Mesothelial cell of epicardium (in vitro differentiated cells): ENCODE measurements at places on chromosomes 1 and 21. TPM values are rescaled to one million over a fixed set of nuclear protein-coding genes. Genes with fewer than 3 reads are reported as not detected.

The PGLYRP4 gene
- 0.11 TPM in 1 of 3 replicates, not detected in the others for total RNA-seq

The AMY1A gene
- total RNA-seq, result not detected in 3 replicates

The LCE3E gene
- not detected in 3 replicates for total RNA-seq

The HENMT1 gene
- 6.7 to 8.5 TPM (median 6.7 TPM) in 3 replicates for total RNA-seq

The OR14I1 gene
- total RNA-seq, result not detected in 3 replicates

The SUSD4 gene
- total RNA-seq, result 0.23 to 0.49 TPM (median 0.40 TPM) in 3 replicates

The B4GALT2 gene
- 55.8 to 58.6 TPM (median 57.8 TPM) in 3 replicates for total RNA-seq

The GPBP1L1 gene
- 104 to 122 TPM (median 114 TPM) in 3 replicates for total RNA-seq

The ELK4 gene
- 32.2 to 36.8 TPM (median 34.8 TPM) in 3 replicates for total RNA-seq

The TMEM81 gene
- total RNA-seq, result 3.3 to 4.6 TPM (median 4.4 TPM) in 3 replicates

DNA sequence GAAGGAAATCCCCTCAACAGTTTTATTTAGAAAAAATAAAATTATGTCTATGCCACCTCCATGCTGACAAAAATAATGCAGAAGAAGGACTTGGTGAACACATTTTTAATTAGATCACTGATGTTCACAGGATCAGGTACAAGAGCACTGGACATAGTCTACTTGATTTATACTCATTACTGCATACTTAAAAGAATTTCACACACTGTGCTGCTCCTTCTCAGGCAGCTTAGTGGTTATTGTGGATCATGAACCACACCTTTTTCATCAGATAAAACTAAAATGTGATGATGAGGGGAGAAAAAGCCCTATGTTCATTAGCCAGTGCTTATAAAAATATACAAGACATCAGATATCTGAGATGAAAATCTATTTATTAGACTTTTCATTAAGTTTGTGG lies 103.3 kb upstream of the DPH5 start:
- no peaks in the 10 kb centered on the region for H3K27me3 ChIP-seq
- H3K4me3 ChIP-seq, result no peak overlapping the region
- peaks cover 3% of the 10 kb centered on the region for H3K36me3 ChIP-seq
- H3K4me1 ChIP-seq, result peaks cover 50% of the 10 kb centered on the region

- no peaks in the 10 kb centered on the region for H3K36me3 ChIP-seq
- no peak for DNase-seq
- H3K4me1 ChIP-seq, result peaks cover 5% of the 10 kb centered on the region
- no peak overlapping the region for H3K27ac ChIP-seq
- no peaks in the 10 kb centered on the region for H3K27me3 ChIP-seq
- no peak overlapping the region for H3K4me3 ChIP-seq
Measured at GRCh38 chr1:224519874-224520273, 85.3 kb upstream of the WDR26 start.

- H3K27me3 ChIP-seq, result peaks cover 8% of the 10 kb centered on the region
- H3K4me3 ChIP-seq, result no peak overlapping the region
- no peaks in the 10 kb centered on the region for H3K36me3 ChIP-seq
- H3K4me1 ChIP-seq, result peaks cover 16% of the 10 kb centered on the region
- no peak for DNase-seq
Measured at GRCh38 chr1:201310986-201311355, 27.7 kb downstream of the PKP1 start.

GRCh38 chr1:195806060-195806459 lies 802.2 kb downstream of the KCNT2 start:
- DNase-seq, result no peak
- H3K36me3 ChIP-seq, result peaks cover 2% of the 10 kb centered on the region
- no peak overlapping the region for H3K4me3 ChIP-seq
- H3K27ac ChIP-seq, result no peak overlapping the region
- no peaks in the 10 kb centered on the region for H3K4me1 ChIP-seq
- H3K27me3 ChIP-seq, result no peaks in the 10 kb centered on the region

DNA sequence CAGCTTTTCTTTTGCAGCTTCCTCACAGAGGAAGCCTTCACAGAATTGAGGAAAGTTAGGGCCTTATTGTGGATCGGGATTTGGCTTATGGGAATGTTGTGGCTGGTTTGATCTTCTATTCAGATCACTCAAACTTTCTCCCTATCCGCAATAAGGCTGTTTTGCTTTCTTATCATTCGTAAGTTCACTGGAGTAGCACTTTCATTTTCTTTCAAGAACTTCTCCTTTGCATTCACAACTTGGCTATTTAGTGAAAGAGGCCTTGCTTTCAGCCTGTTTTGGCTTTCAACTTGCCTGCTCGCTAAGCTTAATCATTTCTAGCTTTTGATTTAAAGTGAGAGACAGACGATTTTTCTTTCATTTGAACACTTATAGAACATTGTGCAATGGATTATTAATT lies 181.9 kb upstream of the B3GALT2 start:
- no peaks in the 10 kb centered on the region for H3K27me3 ChIP-seq
- peak overlapping the region; percentile 75 for H3K27ac ChIP-seq
- no peak for DNase-seq
- H3K4me1 ChIP-seq, result peaks cover 23% of the 10 kb centered on the region
- H3K4me3 ChIP-seq, result no peak overlapping the region
- H3K36me3 ChIP-seq, result no peaks in the 10 kb centered on the region

DNA sequence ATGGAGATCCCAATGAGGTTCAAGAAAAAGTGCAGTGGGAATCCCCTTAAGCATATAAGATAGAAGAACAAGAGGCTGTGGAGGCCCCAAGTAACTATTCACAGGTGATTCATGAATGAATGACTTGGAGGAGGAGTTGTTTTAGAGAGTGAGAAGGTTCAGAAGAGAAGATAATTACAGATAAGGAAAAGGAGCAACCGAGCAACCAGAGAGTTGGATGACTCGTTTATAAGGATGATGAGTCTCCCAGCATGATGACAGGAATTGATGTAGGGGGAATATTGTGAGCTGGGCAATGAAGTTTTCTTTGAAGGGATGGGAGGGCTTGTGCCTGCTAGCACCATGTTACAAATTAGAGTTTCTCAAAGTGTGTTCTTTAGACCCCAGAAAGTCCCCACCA lies 9.8 kb downstream of the C8A start:
- no peak overlapping the region for H3K4me3 ChIP-seq
- peaks cover 47% of the 10 kb centered on the region for H3K27me3 ChIP-seq
- H3K27ac ChIP-seq, result no peak overlapping the region
- H3K4me1 ChIP-seq, result no peaks in the 10 kb centered on the region
- no peaks in the 10 kb centered on the region for H3K36me3 ChIP-seq
- no peak for DNase-seq

DNA sequence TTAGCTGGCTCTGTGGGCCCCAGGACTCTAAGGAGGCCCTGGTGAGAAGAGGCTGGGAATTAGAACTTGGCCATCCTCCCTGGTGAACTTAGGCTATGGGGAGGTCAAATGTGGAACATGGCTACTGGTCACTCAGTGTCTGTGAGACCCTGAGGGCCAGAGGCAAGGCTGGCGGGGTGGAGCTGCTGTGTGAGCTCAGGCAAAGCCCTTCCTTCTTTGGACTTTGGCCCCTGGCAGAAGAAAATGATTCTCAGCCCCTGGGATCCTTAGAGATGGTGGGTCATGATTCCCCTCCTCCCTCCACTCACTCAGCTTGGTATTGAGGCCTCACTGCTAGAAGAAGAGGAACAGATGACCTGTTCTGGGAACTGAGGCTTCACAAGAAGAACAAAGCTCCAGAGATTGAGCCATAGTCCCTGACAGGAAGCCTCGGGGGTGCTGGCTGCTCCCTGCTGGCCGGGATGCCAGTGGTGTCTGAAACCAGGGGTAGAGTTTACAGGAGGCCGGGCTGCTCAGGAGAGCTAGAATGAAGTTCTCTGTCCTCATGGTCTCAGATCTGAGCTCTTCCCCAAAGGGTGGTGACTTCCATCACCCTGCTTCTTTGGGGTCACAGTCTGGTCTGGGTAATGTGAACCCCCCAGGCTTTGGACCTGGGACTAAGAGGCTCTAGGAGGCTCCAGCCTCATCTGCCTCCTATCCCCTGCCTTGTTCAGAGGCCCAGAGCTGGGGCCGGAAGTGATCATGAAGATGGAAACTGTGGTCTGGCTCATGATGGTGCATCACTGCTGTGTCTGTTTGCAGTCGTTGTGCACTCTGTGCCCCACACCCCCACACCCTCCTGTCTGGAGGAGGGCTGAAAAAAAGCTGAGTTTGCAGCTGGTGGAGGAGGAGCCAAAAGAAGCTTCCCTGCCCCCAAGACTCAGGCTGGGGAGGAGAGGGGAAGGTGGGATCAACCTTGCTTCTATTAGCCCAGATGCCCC lies 905 bp downstream of the BTBD19 start:
- no peaks in the 10 kb centered on the region for H3K27me3 ChIP-seq
- peaks cover 10% of the 10 kb centered on the region for H3K36me3 ChIP-seq
- no peak for DNase-seq

- no peaks in the 10 kb centered on the region for H3K27me3 ChIP-seq
- H3K4me1 ChIP-seq, result no peaks in the 10 kb centered on the region
- peaks cover 4% of the 10 kb centered on the region for H3K36me3 ChIP-seq
- no peak overlapping the region for H3K27ac ChIP-seq
Measured at GRCh38 chr1:209607795-209608178, 24.3 kb downstream of the CAMK1G start.

- no peak for DNase-seq
- peaks cover 4% of the 10 kb centered on the region for H3K4me1 ChIP-seq
- H3K36me3 ChIP-seq, result peaks cover 35% of the 10 kb centered on the region
- no peak overlapping the region for H3K4me3 ChIP-seq
- no peaks in the 10 kb centered on the region for H3K27me3 ChIP-seq
Measured at GRCh38 chr1:92291372-92291999, 7.3 kb downstream of the GLMN start.

GRCh38 chr1:41698916-41699860 lies 214.7 kb upstream of the EDN2 start:
- H3K4me3 ChIP-seq, result no peak overlapping the region
- no peaks in the 10 kb centered on the region for H3K36me3 ChIP-seq
- no peaks in the 10 kb centered on the region for H3K4me1 ChIP-seq
- DNase-seq, result no peak

DNA sequence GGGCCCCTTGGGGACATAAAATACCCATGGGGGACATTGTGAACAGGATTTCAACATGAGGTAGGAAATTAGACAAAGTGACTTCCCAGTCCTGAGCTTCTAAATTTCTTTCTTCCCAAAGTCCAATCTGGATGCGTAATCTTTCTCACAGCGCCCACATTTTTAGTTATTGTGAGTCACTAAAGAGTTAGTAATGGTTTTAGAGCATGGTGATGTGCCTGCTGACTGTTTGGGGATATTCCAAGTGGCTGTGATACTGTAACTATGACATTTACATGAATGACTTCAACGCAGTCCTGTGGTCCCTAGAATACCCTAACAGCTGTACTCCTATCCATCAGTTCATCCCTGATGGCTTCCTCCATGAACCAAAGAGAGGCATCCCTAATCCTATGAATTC lies 224.0 kb upstream of the COA6 start:
- H3K4me3 ChIP-seq, result no peak overlapping the region
- H3K4me1 ChIP-seq, result no peaks in the 10 kb centered on the region
- H3K36me3 ChIP-seq, result no peaks in the 10 kb centered on the region

DNA sequence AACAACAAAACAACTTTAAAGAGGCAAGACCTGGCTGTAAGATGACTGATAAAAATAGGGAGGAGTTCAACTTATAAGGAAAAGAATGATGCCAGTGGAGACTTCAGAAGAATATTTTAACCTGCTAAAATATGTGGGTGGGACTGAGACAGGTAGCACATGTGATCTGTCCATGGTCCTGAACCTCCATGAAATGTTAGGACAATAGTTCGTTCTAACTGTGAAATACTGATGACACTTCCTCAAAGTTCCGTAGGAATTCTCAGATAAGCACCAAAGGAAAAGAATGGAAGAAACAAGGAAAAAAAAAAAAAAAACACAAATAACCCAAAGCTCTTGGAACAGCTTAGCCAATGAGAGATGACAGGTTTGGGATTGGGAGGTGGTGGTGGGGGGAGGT lies 44.7 kb downstream of the CDC42BPA start:
- no peak overlapping the region for H3K4me3 ChIP-seq
- DNase-seq, result no peak
- H3K27me3 ChIP-seq, result no peaks in the 10 kb centered on the region
- H3K4me1 ChIP-seq, result peaks cover 3% of the 10 kb centered on the region

- H3K27ac ChIP-seq, result no peak overlapping the region
- H3K27me3 ChIP-seq, result no peaks in the 10 kb centered on the region
- H3K4me3 ChIP-seq, result no peak overlapping the region
- H3K4me1 ChIP-seq, result no peaks in the 10 kb centered on the region
- DNase-seq, result no peak
Measured at GRCh38 chr1:248592655-248593054, 4.8 kb downstream of the OR2T10 start.

- H3K27me3 ChIP-seq, result peaks cover 2% of the 10 kb centered on the region
- peaks cover 47% of the 10 kb centered on the region for H3K4me1 ChIP-seq
- no peak for DNase-seq
- peak overlapping the region; percentile 70 for H3K27ac ChIP-seq
- no peak overlapping the region for H3K4me3 ChIP-seq
Measured at GRCh38 chr1:44239961-44240371, 26.7 kb downstream of the DMAP1 start.

- H3K27ac ChIP-seq, result no peak overlapping the region
- peaks cover 3% of the 10 kb centered on the region for H3K27me3 ChIP-seq
- H3K36me3 ChIP-seq, result no peaks in the 10 kb centered on the region
- H3K4me3 ChIP-seq, result no peak overlapping the region
- no peaks in the 10 kb centered on the region for H3K4me1 ChIP-seq
Measured at GRCh38 chr21:40882192-40882915, 35.4 kb upstream of the DSCAM start.

DNA sequence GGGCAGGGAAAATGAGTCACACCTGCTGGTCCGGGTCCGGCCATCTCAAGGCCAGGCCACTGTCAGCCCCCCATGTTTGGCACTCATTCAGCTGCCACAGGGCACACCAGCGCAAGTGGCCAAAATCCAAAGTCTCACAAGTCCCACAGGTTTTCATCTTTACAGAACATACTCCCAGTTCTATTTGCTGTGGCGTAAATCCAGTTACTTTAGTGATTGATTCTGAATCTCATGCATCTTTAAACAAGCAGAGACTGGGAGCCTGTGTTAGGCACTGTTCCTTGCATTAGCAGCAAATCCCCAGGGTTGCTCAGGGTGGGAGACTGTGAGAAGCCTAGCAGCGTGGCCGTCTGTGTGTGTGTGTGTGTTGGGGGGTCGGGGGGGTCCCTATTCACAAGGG lies 1.1 kb upstream of the SLC2A5 start:
- H3K27me3 ChIP-seq, result no peaks in the 10 kb centered on the region
- no peaks in the 10 kb centered on the region for H3K36me3 ChIP-seq
- no peak overlapping the region for H3K27ac ChIP-seq
- H3K4me3 ChIP-seq, result no peak overlapping the region
- no peak for DNase-seq
- peaks cover 13% of the 10 kb centered on the region for H3K4me1 ChIP-seq

GRCh38 chr21:38848187-38848609 lies 42.5 kb downstream of the ETS2 start:
- H3K27ac ChIP-seq, result peak overlapping the region; percentile 61
- no peak for DNase-seq
- H3K4me3 ChIP-seq, result no peak overlapping the region
- H3K36me3 ChIP-seq, result no peaks in the 10 kb centered on the region

DNA sequence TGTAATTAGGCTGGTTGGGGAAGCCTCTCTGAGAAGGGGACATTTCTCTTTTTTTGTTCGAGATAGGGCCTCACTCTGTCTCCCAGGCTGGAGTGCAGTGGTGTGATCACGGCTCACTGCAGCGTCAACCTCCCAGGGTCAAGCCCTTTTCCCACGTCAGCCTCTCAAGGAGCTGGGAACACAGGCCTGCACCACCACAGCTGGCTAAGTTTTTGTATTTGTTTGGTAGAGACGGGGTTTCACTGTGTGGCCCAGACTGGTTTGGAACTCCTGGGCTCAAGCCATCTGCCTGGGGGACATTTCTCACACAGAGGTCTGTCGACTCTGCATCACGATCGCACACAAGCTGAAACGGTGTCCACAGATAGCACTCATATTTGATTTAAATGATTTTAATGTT lies 39.7 kb downstream of the HUNK start:
- H3K27ac ChIP-seq, result peak overlapping the region; percentile 94
- DNase-seq, result no peak
- peaks cover 3% of the 10 kb centered on the region for H3K36me3 ChIP-seq
- H3K4me1 ChIP-seq, result peaks cover 82% of the 10 kb centered on the region
- no peak overlapping the region for H3K4me3 ChIP-seq

- peaks cover 43% of the 10 kb centered on the region for H3K27me3 ChIP-seq
- H3K4me1 ChIP-seq, result peaks cover 19% of the 10 kb centered on the region
- H3K4me3 ChIP-seq, result no peak overlapping the region
- no peak for DNase-seq
- H3K36me3 ChIP-seq, result no peaks in the 10 kb centered on the region
Measured at GRCh38 chr1:51347398-51348146, 17.2 kb upstream of the TTC39A start.
